Nucleus accumbens (tissue), 56 donors: ENCODE measurements at places on chromosomes 5 and 9.

DNA sequence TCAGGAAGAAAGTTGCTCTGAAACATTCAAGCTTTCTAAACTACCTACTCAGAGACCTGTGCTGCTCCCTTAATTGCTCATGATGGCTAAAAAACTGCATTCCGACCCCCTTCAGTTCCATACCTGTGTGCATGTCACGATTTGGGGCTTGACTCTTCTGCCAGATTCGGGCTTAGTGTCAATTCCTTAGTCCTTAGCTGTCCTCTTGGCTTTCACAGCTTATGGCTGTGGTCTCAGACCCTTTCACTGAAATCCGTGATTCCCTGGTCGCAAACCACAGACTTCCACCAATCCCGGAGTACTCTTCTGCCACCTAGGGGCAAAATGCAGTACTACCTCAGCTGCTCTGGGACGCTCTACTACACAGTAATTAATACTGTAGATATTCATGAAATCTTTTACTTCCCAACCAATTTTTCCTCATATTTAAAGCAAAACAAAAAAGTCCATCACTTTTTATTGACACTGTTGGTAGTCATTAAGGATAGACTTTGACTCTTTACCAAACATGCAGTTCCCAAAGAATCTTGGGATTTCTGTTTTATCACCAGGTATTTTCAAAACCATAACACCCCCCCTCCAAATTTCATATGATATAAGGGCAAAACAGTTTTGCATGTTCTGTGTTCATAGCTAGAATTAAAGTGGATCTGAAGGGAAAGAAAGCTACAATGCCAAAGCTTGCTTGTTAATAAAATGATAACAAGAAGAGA lies 617.4 kb downstream of the SLCO4C1 start:
- DNase-seq, result peak; percentile 4

- no peak for DNase-seq
These were observed 39.2 kb upstream of the MAN2A1 start for GRCh38 chr5:109650493-109650892.

DNA sequence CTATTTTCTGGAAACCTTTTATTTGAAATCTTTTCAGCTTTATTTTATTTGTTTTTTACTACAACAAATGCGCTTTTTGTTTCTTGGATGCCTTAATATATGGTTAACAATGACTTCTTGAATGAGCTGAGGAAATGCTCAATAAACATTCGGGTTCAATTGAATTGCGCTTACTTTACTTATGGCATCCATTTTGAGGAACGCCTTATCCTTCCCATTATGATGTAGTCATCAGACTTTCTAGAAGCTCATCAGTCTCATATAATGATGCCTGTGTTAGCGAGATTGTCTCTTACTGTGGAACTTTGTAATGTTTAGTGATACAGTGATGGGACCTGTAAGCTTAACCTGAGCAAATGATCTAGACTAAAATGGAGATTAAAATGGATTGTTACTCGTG lies 916 bp downstream of the SHLD3 start:
- no peak for DNase-seq

GRCh38 chr9:91047993-91048607 lies 246.5 kb downstream of the SYK start:
- no peak for DNase-seq

DNA sequence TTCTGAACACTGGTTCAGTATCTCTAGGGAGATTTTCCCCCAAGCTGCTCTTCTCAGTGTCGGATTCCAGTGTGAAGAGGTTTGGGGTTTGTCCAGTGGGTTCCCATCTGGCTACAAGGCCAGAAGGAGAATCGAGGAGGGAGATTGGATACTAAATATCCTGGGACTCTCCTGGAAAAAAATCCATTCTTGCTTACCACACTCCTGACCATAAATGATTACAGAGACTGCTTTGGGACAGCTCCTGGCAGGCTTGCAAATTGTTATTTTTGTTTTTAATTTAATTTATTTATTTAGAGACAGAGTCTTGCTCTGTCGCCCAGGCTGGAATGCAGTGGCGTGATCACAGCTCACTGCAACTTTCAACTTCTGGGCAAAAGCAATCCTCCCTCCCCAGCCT lies 4.7 kb upstream of the SUSD1 start:
- no peak for DNase-seq

DNA sequence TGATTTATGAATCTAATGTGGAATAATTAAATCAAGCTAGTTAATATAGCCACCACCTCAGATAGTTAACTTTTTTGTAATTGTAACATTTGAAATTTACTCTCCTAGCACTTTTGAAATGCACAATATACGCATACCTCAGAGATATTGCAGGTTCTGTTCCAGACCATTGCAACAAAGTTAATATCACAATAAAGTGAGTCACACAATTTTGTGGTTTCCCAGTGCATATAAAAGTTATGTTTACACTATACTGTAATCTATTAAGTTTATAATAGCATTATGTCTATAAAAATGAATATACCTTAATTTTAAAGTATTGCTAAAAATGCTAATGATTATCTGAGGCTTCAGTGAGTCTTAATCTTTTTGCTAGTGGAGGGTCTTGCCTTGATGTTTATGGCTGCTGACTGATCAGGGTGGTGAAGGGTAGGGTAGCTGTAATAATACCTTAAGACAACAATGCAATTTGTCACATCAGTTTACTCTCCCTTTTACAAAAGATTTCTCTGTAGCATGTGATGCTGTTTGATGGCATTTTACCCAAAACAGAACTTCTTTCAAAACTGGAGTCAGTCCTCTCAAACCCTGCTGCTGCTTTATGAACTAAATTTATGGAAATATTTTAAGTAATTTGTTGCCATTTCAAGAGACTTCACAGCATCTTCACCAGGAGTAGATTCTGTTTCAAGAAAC lies 235.1 kb upstream of the ADAMTSL1 start:
- DNase-seq, result no peak

GRCh38 chr9:123276551-123276950 lies 8.2 kb upstream of the STRBP start:
- DNase-seq, result no peak

- no peak for DNase-seq
These were observed 102.2 kb downstream of the CMYA5 start for GRCh38 chr5:79791843-79792242.

DNA sequence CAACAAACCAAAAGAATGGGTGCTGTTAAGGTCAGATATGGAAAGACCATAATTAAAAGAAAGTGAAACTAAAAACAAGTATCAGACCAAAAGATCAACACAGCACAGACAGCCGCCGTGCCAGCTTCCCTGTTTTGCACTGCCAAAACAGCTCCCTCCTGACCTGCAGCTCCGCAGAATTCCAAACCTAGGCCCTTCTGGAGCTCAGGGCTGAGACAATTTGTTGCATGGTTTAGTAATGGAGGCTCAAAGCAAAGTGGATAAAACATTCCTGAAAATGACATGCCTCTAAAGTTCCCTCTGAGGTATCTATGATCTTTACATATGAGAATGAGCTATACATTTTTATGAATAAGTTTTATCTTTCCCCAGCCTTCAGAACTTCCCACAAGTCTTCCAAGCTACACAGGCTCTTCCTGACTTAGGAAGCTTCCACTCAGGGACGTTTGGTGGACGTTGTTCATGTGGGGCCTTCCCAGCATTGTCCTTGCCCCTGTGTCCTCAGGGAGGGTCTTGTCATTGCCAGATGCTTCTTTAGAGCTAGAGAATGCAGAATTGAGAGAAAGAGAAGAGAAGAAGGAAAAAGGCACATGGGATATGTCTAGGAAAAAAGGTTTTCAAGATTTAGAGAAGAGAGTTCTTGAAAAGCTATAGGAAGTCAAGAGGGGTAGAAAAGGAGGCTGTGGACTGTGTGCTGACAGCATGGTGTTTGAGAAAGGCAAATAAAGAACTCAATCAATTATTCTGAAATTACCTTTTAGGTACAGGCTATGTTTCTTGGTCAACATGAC lies 28.4 kb upstream of the SSBP2 start:
- DNase-seq, result peak; percentile 17

DNA sequence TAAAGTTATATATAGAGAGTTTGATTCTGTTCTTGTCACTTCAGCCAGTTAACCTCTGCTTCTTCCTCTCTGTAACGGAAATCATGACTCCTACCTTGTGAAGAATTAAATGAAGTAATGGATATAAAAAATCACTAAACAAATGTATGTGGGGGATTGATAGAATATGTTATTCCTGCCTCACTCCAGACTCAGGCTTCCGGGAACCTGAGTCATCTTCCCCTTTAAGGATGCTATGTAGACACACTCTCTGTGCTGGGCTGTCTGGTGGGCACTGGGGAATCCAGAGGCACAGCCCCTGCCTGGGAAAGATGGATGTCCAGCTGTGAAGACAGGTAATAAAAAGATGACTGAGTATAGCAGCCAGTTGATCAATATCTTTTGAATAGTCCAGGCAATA lies 77.4 kb downstream of the ZNF618 start:
- DNase-seq, result no peak

DNA sequence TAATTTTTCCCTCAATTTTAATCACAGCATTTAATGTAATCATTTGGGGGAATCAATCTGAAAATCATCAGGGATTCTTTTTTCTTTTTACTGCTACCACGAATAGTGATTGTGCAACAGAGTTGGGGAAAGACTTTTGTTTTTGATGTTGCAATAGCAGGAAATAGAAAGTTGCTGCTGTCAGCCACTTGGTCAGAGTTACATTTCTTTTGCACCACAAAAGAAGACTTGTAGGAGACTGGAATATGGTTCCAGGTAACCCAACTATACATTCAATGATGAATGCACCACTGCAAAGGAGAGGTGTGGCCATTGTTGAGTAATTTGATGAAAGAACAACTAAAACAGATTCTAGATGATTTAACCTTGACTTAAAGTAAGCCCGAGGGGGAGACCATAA lies 46.3 kb upstream of the PALM2AKAP2 start:
- DNase-seq, result no peak
